ENCODE measurements at places on chromosomes 13 and 19.

GRCh38 chr13:29270271-29270985 is 325.1 kb downstream of the SLC7A1 start:
- no peak for DNase-seq

DNA sequence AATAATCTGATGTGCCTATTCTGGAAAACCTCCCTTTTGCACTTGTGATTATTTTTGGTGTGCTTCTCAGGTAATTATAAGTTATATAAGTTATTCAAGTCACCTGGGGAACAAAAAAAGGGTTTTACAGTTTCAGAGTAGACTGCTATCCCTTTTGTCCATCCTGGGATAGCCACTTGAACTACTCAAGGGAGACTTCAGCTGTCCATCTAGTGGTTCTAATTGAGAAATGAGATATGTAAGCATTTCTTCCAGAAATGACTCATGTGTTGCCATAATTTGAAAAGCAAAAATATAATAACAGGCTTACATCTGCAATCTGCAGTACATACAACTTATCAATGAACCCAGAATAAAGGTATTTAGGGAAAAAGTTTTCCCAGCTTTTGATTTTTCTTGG is 20.4 kb downstream of the UBL3 start:
- no peak for DNase-seq

- no peak for DNase-seq
Observed at GRCh38 chr13:37878921-37879320, 9.3 kb upstream of the TRPC4 start.

GRCh38 chr19:10648360-10648759 is 5.8 kb upstream of the ILF3 start:
- DNase-seq: no peak

DNA sequence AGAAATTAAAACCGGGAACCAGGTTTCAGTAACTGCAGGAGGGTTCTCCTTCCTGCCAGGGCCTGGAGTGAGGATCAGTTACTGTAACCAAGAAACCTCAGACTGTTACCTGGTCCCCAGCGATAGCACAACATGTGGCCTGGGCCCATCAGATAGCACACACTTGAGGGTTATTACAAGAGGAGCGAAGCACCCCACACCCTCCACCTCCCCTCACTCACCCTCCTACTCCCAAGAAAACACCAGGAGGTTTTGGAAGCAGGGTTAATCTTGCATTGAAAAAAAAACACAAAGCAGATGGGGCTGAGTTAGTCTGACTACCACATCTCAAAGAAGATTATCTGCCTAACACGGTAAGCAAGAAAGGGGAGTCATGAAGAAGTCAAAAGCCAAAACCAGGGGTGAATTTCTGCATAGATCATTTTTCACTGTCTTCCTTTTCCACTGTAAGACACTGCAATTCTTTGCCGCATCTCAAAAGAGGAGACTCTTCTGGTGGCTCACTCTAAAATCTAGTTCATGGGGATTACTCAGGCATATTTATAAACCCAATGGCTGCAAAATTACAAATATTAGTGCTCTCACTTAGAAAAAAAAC is 75.9 kb upstream of the DOCK9 start:
- peak; percentile 98 for DNase-seq

- no peak for DNase-seq
Observed at GRCh38 chr13:45048890-45049407, 59.6 kb downstream of the GPALPP1 start.

DNA sequence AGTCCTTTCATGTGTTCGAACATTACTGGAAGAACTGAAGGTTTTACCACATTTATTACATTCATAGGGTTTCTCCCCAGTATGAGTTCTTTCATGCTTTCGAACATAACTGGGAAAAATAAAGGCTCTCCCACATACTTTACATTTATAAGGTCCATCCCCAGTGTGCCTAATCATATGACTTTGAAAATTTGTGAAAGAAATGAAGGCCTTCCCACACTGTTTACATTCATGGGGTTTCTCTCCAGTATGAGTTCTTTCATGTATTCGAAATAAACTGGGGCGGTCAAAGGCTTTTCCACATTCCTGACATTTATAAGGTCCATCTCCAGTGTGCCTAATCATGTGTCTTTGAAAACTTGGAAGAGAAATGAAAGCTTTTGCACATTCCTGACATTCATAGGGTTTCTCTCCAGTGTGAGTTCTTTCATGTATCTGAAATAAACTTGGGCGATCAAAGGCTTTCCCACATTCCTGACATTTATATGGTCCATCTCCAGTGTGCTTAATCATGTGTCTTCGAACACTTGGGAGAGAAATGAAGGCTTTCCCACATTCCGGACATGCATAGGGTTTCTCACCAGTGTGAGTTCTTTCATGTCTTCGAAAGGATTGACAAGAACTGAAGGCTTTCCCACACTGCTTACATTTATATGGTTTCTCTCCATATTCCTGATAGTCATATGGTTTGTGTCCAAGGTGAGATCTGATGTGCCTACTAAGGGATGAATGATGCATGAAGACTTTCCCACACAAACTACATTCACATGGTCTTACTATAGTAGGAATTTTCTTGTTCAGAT is 24.0 kb downstream of the ZNF564 start:
- DNase-seq: peak; percentile 54

- no peak for DNase-seq
Observed at GRCh38 chr13:20636079-20636478, 67.4 kb upstream of the IL17D start.

DNA sequence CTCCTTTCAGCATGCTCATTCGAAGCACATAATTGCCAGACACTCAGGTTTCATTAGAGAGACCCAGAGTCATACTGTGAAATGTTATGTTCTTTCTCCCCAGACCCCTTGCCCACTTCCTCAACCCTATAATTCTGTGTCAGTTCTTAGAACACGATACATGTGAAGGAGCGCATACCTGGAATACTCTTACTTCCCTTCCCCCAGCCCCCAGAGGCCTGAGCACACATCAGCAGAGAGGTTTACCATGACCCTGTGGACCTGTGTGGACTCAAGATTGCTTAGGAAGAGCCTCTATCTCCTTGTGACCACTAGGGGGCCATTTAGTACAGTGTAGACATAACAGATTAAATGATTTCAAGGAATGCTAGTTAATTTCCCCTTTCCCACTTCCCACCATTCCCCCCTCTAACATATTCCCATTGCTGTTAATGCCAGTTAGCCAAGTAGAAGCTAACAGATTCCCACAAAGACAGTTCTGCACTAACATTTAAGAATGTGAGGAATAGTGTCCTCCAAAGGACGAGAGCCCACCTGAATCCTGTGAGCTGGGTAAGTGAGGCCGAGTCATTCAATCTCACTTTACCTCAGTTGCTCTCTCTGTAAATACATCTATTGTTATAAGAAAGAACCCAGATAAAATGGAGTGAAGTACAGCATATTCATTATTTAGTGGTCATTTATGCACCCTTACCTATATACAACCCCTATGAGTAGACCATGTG is 154.2 kb upstream of the MAB21L1 start:
- DNase-seq: peak; percentile 36

GRCh38 chr13:110347535-110348308 is 40.6 kb downstream of the COL4A2 start:
- DNase-seq: no peak

- DNase-seq: no peak
Observed at GRCh38 chr19:38046254-38047048, 139.4 kb downstream of the SIPA1L3 start.

DNA sequence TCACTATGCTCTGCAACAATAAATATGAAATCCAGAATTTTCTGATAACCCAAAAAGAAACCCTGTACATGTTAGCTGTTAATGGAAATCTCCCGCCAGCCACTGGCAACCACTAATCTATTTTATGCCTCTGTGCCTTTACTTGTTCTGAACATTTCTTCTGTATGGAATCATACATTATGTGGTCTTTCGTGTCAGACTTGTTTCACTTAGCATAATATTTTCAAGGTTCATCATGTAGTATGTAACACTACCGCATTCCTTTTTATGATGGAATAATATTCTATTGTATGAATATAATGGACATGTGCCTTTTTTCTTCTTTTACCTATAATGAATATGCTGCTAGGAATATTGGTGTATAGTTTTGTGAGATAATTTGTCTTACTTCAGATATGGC is 1123.3 kb downstream of the EFNB2 start:
- no peak for DNase-seq

DNA sequence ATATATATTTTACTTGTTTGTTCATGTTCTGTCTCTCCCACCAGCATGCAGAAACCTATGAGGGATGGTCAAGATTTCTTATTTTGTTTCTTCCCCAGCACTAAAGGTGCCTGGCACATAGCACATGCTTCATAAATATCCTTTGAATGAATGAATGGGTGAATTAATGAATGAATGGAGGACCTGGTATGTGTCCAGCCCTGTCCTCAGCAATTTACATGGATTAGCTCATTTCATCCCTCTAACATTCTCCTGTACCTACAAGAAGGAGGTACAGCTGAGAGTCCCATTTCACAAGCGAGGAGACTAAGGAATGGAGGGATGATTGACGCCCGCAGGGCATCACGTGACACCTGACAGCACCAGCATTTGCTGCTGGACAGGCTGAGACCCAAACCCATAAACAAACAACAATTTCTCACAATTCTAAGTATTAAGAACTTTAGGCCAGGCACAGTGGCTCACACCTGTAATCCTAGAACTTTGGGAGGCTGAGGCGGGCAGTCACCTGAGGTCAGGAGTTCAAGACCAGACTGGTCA is 6.8 kb upstream of the BCAT2 start:
- no peak for DNase-seq
